CD4-positive, CD25-positive, alpha-beta regulatory T cell (primary cell): ENCODE measurements at places on chromosomes 2 and 18. TPM values are rescaled to one million over a fixed set of nuclear protein-coding genes. Genes with fewer than 3 reads are reported as not detected.

The COLEC12 gene
- total RNA-seq = not detected

The EHD3 gene
- total RNA-seq = 3.5 TPM

The SATB2 gene
- total RNA-seq = not detected

The NAT8 gene
- total RNA-seq = not detected

The MZT2A gene
- total RNA-seq = 97.9 TPM

The GNAL gene
- total RNA-seq = 0.76 TPM

The HOXD12 gene
- total RNA-seq = not detected

DNA sequence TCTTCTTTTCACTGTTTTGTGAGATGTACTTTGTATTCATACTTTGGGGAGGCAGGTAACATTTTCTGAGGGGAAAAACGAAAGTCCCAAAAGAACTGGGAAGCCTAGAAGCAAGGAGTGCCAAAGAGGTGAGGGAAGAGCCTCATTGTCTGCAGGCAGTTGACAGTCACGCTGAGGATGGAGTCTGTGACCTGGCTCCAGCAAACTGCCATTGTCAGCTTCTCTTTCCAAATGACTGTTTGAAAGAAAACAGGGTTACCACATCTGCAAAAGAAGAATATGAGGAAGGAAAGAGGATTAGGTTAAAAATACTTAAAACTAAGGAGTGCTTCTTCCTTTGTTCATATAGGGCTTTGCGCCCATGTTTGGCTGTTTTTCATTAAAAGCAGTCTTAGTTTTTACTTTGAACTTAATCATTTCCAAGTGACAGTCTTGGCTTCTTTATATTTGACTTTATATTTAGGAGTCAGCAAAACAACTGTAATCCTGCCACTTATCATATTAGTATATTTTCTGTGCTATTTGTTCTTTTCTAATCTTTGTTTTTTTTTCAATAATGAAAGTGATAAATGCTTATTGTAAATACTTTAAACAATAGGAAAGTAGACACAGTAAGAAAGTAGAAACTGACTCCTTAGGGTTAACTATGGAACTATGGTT lies 35.0 kb downstream of the CERS6 start:
- no peaks in the 10 kb centered on the region for H3K27me3 ChIP-seq
- no peak overlapping the region for H3K27ac ChIP-seq
- H3K4me1 ChIP-seq = peaks cover 13% of the 10 kb centered on the region
- H3K36me3 ChIP-seq = no peaks in the 10 kb centered on the region
- H3K4me3 ChIP-seq = peak overlapping the region; percentile 76
- DNase-seq = peak; percentile 28

DNA sequence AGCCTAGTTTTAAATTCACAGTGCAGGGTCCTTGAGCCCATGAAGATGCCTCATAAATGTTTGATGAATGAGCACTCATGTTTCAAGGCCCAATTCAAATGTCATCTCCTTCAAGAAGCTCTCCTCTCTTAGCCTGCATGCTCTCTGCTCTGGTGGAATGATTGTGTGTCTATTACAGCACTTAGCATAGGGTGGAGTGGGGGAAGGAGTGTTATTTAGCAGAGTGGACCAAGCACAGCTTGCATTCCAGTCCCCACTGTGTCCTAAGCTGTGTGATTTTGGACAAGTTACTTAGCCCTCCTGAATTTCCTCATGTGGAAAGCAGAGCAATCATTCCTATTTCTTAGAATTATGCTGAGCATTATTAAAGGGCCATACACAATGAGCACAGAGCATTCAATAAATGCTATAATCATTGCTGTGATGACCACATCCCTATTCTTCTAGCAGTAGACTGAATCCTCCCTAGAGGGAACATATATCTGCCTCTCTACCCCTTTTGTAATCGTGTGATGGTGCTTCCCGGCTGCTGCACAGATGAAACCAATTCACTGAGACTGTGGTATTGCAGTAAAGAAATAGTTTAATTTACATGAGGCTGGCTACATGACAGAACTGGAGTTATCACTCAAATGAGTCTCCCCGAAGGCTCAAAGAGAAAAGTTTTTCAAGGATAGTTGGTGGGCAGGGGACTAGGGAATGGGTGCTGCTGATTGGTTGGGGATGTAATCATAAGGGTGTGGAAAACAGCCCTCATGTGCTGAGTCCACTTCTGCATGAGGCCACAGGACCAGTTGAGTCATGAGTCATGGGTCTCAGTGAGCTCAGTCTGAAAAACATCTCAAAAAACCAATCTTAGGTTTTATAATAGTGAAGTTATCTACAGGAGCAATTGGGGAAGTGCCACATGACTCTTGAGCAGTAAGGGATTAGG lies 173.4 kb upstream of the NDUFV2 start:
- H3K27me3 ChIP-seq = no peaks in the 10 kb centered on the region
- no peak for DNase-seq
- no peaks in the 10 kb centered on the region for H3K36me3 ChIP-seq
- H3K27ac ChIP-seq = no peak overlapping the region

GRCh38 chr18:31268985-31269406 lies 49.0 kb upstream of the DSG1 start:
- no peak overlapping the region for H3K27ac ChIP-seq
- no peak overlapping the region for H3K4me3 ChIP-seq
- no peaks in the 10 kb centered on the region for H3K27me3 ChIP-seq
- H3K4me1 ChIP-seq = no peaks in the 10 kb centered on the region

DNA sequence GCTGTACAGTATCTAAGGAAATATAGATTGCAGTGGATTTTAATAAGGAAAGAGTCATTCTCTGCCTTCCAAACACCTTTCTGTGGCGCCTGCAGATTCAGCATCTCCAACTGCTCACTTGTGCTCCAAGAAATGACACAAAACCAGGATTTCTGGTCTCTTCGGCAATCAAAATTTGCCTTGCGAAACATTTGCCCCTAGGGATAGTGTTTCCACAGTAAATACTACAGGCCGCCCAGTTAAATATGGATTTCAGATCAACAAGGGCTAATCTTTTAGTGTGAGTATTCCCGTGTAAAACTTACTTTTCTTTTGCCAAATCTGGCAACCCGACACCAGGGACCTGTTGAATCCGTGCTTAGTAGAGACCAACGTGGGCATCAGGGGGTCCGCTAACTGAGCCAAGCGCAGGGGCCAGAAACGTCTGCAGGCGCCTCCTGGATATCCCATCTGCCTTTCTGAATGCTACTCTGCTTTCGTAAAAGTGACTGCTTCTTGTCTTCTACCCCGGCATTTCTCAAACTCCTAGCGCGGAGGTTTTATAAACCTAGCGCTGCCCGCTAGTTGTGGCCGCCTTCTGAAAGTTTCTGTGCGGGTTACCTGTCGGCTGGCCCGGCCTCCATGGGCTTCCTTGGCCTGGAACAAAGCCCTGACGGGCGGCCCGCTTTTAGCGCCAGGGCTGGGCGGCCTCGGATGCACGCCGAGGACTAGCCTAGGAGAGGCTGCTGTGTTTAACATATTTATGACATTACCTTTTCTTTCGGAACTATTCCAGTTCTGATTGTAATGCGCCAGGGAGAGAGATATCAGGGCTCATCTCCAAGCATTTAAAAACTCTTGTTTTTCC lies 2.5 kb downstream of the CYP1B1 start:
- no peak overlapping the region for H3K4me3 ChIP-seq
- H3K4me1 ChIP-seq = peaks cover 13% of the 10 kb centered on the region

- no peaks in the 10 kb centered on the region for H3K27me3 ChIP-seq
- H3K36me3 ChIP-seq = no peaks in the 10 kb centered on the region
- no peaks in the 10 kb centered on the region for H3K4me1 ChIP-seq
These were observed 287.7 kb downstream of the PIK3C3 start for GRCh38 chr18:42242758-42243157.

DNA sequence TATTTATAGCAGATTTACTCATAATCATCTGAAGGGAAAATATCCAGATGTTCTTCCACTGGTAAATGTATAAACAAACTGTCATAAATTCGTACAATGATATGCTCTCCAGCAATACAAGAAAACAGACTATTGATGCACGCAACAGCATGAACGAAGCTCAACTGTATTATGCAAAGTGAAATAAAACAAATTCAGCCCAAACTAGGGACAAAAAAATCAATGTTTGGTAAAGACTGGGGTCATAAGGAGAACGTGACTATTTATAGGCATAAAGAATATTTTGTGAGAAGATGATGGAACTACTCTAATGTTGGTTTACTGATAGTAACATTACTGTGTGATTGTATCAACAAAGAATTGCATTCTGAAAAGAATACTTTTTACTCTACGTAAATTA lies 1276.7 kb upstream of the DDX18 start:
- no peaks in the 10 kb centered on the region for H3K27me3 ChIP-seq
- no peaks in the 10 kb centered on the region for H3K36me3 ChIP-seq
- no peak overlapping the region for H3K27ac ChIP-seq
- H3K4me1 ChIP-seq = no peaks in the 10 kb centered on the region

DNA sequence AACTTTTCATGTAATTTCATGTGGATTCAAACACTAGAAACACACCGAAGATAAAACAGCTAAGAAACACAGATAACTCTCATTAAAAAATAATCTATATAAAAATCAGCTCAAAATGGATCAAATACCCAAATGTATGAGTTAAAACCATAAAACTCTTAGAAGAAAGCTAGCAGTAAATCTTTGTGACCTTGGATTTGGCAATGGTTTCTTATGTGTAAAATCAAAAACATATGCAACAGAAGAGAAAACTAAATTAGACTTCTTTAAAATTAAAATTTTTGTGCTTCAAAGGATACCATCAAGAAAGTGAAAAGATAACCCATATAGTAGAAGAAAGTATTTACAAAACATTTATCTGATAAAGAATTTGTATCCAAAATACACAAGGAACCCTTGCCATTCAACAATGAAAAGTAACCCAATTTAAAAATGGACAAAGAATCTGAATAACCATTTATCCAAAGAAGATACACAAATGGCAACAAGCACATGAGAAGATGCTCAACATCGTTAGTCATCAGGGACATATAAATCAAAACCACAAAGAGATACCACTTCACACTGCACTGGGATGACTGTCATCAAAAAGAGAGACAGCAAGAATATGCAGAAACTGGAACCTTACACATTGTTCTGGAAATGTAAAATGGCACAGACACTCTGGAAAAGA lies 27.5 kb downstream of the GAREM1 start:
- no peak for DNase-seq
- H3K36me3 ChIP-seq = no peaks in the 10 kb centered on the region
- no peaks in the 10 kb centered on the region for H3K27me3 ChIP-seq
- no peak overlapping the region for H3K4me3 ChIP-seq
- no peak overlapping the region for H3K27ac ChIP-seq

DNA sequence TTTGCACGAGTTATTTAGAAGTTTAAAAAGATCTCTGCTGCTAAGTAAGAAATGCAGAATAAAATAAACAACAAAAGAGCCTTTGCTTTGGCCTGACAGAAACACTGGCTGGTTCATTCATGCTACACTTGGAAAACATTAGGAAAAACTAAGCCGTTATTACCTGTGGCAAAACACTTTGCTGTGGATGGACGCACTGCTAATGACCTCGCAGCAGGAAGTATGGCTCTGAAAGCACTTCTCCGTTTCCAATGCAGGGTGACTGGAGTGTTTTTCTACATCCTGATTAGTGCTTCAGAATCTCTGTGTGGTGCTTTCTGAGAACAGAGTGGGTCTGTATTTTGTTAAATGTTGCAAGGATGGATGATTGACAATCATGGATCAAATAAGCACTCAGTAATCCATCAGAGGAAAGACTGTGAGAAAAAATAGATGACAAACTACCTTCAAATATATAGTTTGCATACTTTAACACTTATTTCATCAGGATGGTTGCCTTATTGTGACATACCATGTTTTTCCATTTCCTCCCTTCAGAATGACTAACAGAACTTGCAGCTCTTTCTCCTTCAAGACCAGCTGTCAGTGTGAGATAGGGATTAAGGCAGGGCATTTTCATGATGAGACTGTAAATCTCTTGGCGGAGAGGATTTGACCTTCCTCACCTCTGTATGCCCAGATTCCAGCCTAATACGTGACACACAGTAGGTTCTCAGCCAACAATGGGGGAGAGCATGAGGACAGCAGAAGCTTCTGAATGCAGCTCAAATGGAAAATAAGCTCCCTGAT lies 38.0 kb downstream of the LINC00305 start:
- H3K4me1 ChIP-seq = no peaks in the 10 kb centered on the region
- H3K4me3 ChIP-seq = no peak overlapping the region
- no peak overlapping the region for H3K27ac ChIP-seq
- no peaks in the 10 kb centered on the region for H3K27me3 ChIP-seq

DNA sequence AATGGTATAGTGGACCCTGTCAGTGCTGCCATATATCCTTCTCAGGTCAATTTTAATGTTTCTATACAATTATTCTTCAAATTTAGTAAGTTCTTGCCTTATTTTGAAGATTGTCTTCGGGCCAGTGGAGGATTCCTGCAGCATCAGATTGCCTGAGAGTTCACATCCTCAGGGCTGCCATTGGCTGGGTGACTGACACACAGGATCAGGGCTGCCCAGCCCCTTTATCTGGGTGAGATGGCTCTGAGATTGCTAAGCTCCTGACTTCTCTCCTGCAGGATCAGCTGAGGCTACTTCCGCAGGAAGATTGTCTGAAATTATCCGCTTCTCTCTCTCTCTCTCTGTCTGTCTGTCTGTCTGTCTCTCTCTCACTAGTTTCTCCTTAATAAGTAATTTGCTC lies 567.4 kb downstream of the TSN start:
- no peak for DNase-seq
- no peak overlapping the region for H3K27ac ChIP-seq
- H3K4me3 ChIP-seq = no peak overlapping the region

GRCh38 chr2:38600921-38601455 lies 1.7 kb downstream of the HNRNPLL start:
- no peaks in the 10 kb centered on the region for H3K36me3 ChIP-seq
- no peak for DNase-seq
- peak overlapping the region; percentile 87 for H3K27ac ChIP-seq
- peak overlapping the region; percentile 99 for H3K4me3 ChIP-seq
- no peaks in the 10 kb centered on the region for H3K27me3 ChIP-seq

GRCh38 chr2:222427646-222428301 lies 3.4 kb downstream of the SGPP2 start:
- no peaks in the 10 kb centered on the region for H3K36me3 ChIP-seq
- peak; percentile 59 for DNase-seq
- no peaks in the 10 kb centered on the region for H3K27me3 ChIP-seq
- H3K27ac ChIP-seq = peak overlapping the region; percentile 72
- peaks cover 36% of the 10 kb centered on the region for H3K4me1 ChIP-seq
- peak overlapping the region; percentile 83 for H3K4me3 ChIP-seq

DNA sequence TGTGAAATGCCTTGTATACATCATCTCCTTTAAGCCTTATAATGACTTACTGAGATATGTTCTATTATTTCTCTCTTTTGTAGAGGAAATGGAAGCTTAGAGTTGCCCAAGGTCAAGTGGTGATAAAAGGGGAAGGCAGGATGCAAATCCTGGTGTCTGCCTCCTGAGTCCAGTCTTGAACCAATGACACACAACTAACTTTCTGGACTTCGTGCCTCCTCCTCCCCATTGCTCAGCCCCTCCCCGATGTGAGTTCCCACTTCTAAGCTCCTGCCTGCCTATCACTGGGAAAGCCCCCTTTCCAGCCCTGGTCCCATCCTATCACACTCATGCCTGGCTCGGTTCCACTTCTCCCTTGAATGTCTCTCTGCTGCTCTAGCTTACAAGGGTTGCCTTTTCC lies 6.9 kb upstream of the CTIF start:
- H3K36me3 ChIP-seq = no peaks in the 10 kb centered on the region
- peaks cover 8% of the 10 kb centered on the region for H3K27me3 ChIP-seq
- no peaks in the 10 kb centered on the region for H3K4me1 ChIP-seq
- H3K27ac ChIP-seq = no peak overlapping the region
- no peak for DNase-seq
